ENCODE measurements at places on chromosomes 7 and 10.

DNA sequence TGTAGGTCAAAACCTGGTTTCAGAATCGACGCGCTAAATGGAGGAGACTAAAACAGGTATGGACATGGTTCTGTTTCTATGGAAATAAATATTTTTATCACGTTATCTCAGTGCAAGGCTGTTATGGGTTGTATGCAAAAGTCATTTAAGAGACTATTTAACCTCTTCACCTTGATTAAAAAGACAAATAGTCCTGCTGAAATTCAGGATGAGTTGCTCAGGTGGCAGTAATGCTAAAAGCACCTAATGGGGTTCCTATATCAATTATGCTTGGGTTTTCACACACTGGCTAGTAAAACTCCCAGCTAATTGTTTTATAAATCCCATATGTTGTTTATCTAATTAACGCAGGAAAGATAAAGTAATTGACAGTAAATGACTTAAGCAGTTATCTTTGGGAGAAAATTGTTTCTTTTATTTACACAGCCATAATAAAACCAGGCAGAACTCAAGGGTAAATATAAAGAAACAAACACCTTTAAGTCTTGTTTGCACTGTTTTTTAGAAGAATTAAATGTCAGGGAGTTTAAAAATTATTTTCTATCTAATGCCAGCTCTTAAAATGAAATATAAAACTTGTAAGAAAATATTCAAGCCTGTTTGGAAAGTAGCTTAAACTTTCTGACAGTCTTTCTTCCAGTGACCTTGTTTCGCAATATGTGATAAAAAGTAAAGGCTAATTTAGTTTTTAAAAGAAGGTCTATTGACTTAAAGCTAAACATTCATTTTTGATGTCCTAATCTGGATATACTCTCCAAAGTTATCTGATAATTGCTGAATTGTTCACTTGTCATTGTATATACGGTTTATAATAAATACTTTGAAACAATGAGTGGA, 3.2 kb downstream of the HHEX start:
- no peak for DNase-seq

GRCh38 chr7:44155191-44156185, 14.4 kb upstream of the MYL7 start:
- DNase-seq, result no peak

- no peak for DNase-seq
Measured at GRCh38 chr10:18144928-18145327, 4.7 kb downstream of the CACNB2 start.

GRCh38 chr7:129043012-129043411, 11.9 kb downstream of the TNPO3 start:
- DNase-seq, result no peak

- no peak for DNase-seq
Measured at GRCh38 chr7:81664304-81664703, 105.5 kb downstream of the HGF start.

DNA sequence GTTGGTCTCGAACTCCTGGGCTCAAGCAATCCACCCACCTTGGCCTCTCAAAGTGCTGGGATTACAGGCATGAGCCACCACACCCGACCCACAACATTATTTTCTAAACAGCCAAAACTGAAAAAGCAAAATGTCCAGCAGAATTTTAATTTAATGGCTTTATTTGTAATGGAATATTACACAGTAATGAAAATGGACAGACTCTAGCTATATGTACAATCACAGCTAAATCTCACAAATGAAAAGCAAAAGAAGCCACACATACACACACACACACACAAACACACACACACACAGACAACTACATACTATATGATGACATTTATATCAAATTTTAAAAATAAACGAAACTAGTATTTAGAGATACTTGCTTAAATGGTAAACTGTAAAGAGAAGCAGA, 18.7 kb downstream of the ARHGAP19 start:
- no peak for DNase-seq

DNA sequence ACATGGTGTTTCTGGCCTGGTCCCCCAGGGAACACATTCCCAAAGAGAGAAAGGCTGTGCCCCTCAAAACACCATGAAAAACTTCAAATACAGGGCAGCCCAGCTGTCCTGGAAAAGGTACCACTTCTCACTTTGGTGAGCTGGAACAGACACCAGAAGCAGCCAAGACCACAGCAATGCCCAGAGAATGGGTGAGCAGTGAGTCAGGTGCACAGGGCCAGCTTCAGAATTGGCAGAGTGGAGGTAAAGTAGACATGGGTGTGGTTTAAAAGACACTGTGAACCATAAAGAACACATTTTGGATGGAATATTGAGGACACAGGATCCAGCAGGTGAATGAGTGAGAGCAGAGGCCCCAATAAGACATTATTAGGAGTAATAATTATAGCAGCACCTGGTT, 51.3 kb downstream of the FAM13C start:
- no peak for DNase-seq

- no peak for DNase-seq
Measured at GRCh38 chr10:83603708-83604107, 535.6 kb upstream of the GHITM start.

DNA sequence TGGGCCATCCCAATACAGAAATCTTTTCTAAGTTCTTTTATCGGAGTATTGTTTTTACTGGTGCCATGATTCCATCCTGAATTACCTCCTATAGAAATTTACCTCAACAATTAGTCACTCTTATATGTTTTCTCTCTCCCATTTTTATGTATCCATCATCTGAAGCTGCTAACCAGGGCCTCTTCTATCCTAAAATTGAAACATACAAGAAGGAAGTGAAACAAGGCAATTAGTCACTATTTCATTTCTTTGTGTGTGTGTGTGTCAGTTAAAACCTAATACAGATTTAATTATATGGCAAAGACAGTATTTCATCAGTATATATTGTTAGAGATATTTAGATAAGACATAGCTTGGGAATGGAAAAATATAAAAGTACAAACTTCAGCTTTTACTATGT, 148.4 kb upstream of the AHR start:
- no peak for DNase-seq
